Tongue (tissue), 3 donors: ENCODE measurements at places on chromosomes 5 and 9.
A peak's percentile ranks its signal among the peaks of the same experiment; 100 is the strongest.

DNA sequence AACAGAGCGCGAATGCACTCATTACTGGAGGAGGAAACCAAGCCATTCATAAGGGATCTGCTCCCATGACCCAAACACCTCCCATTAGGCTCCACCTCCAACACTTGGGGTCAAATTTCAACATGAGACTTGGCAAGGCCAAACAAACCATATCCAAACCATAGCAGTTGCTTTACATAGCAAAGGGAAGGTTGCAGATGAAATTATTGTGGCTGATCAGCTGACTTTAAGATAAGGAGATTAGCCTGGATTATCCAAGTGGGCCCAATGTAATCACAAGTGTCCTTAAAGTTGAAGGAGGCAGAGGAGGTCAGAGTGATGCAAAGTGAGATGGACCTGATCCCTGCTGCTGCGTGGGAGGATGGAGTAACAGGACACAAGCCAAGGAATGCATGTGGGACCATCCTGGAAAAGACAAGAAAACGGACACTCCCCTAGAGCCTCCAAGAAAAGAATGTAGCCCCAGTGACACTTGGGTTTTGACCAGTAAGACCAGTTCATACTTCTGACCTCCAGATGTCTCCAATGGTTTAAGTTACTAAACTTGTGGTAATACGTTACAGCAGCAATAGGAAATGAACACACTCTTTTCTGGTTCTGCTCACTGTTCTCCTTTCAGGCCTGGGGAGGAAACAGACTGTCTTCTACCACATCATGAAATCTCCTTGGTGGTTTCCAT lies 167.3 kb downstream of the GNAQ start:
- DNase-seq, result no peak

GRCh38 chr5:103244398-103244797 lies 14.2 kb upstream of the MACIR start:
- DNase-seq, result no peak

DNA sequence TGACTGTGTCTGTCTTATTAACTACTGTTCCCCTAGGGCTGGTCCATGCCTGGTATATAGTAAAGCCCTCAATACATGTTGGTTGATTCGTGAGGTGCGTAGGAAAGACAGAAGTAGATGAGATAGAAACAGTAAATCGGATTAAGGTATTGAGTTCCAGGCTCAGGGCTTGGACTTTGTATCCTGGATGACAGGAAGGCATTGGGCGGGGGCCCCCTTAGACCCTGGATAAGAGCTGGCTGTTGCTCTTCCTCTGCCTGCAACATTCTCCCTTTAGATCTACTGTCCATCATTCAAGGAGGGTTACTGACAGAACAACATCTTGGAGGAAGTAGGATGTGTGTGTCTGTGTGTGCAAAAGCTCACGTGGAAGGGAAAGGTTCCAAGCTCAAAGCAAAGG lies 31.2 kb upstream of the CTNNA1 start:
- no peak for DNase-seq

DNA sequence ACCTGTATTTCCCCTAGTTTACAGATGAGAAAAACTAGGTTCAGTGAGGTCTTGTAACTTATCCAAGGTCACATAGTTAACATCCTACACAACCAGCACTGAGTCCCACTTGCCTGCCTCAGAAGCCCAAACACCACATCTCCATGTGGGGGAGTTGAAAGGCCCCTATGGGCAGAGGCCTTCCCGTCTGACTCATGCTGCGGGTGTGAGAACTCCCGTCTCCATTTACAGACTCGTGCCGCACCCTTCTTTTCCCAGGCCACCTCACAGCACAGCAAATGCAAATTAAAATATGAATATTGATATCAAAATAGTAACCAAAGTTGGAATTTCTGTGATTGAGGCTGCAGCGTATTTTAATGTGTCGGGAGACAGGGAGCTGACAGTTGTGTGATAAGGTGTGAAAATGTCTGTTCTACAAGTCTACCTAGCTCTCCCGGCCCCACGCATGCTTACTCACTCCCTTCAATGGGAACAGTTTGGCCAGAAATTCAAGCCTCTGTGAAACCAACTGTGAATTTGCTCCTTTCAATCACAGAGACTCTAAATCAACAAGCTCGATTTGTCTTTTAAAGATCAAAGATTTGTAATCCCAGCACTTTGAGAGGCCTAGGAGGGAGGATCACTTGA lies 90.1 kb downstream of the CRB2 start:
- peak; percentile 34 for DNase-seq

DNA sequence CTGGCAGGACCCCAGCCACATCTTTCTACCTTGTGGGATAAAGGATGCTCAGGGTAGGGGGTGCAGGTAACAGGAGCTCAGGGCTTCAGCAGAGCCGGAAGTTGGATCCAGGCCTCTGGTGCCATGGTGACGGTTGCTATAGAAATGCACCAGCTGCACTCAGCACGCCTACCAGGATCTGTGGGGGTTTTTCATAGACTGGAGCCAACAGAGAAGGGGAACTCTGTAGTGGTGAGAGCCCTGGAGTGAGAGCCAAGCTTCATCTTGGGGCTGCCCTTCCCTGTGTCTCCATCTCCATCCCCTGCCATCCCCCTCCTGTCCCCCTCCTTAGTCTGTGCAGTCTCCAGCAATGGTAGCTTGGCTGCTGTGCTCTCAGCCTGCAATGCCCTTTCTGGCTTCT lies 27.5 kb upstream of the BOD1 start:
- DNase-seq, result peak; percentile 67

GRCh38 chr5:127910307-127910956 lies 173.1 kb upstream of the SLC12A2 start:
- no peak for DNase-seq

DNA sequence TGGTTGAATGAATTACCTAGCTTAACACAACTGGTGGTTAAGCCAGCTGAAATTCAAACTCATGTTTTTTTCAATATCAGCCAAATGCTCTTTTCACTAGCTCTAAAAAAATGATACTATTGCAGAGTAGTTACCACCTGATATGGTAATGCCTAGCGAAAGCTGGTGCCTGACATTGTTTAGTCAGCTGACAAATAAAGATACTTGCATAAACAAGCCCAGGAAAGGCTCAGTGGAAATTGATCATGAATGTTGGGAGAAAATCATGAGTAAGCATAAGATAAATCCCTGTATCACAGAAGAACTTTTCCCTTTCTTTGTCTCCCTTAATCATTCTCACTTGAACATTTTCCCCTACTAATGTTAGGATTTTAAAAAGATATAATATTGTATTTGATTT lies 54.6 kb downstream of the FGF10 start:
- DNase-seq, result no peak

- no peak for DNase-seq
Measured at GRCh38 chr9:135484460-135485277, 5.1 kb downstream of the PPP1R26 start.

DNA sequence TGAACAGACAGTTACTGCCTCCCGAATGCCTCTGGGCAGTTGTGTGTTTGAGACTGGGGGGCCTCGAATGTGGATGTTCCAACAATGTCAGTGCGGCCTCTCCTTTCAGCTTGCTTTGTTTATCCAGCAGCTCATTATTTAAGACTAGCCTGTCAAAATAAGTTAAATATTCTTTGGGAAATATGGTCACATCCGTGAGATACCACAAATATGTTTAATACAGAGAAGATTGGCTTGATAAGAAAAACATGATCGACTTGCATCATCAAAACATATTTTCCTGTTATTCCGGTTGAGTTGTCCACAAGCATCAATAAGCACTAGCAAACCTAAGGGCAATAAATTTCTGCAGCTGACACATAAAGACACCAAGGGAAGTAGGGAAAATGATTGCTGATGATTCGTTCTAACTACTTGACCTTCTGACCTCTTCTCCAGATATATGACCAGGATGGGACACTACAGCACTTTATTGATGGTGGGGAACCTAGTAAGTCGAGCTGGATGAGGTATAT lies 66.5 kb downstream of the PRDM6 start:
- no peak for DNase-seq

- peak; percentile 64 for DNase-seq
Measured at GRCh38 chr5:175778951-175779503, 92.4 kb upstream of the CPLX2 start.

- peak; percentile 84 for DNase-seq
Measured at GRCh38 chr5:136133222-136133921, 727 bp downstream of the SMAD5 start.

DNA sequence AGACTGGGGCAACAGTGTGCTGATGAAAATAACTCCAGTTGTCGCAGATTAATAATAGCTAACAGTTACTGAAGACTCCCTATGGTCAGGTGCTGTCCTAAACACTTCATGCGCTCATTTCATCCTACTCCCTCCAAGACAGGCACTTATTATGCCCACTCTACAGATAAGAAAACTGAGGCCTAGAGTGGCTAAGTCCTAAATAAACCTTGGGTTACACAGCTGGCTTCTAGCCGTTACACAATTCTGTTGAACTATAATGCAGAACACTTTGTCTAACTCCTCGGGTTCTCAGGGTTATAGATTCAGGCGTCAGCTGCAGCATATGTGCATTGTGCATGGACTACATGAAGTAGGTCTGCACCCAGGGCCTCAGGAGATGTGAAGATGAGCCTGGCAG lies 103.9 kb downstream of the DAPK1 start:
- DNase-seq, result no peak
